ENCODE measurements at places on chromosomes 1 and 21.

DNA sequence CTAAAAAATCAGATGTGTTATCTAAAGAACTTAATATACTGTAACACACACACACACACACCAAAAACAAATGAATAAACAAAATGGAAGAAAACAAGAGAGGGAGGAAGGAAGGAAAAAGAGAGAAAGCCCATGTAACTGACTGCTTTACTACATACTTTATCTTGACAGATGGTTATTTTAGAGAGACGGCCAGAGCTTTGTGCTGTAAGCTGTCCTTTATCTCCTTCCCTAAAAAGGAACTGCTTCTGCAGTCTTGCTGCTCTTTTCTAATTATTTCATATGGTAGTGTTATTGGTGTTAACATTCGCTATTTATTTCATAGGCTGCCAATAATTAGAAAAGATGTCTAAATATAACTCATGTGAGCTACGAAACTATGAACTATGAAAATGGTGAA is 1384.6 kb downstream of the MRPL39 start:
- no peak for DNase-seq

DNA sequence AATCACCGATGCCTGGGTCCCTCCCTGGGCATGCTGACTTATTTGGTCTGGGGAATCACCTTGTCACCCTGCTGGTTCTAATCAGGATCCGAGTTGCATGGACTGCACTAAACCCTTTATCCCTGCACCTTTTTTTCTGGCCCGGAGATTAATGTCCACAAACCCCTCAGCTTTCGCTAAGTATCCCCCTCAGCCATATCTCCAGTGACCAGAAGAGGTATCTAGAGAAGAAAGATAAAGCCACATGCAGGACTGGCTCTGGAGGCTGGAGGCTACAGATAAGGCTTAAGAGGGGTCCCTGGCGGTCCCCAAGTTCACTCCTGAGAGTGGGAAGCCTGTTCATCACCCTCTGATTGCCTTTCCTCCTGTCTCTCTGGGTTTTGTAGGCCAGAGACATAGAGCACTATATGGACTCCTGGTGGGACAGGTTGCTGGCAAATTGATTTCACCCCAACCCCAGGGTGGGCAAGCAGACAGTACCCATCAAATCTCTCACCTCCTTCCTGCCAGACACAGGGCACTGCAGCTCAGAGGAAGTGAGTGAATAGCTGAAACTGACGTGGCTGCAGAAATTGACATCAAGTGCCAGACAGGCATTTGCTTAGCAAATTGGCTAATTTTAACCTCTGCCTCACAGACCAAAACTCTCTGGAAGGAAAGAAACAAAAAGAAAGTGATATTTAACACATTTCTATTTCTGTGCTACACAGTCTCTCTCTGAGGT is 38.8 kb downstream of the HMGB4 start:
- no peak for DNase-seq

DNA sequence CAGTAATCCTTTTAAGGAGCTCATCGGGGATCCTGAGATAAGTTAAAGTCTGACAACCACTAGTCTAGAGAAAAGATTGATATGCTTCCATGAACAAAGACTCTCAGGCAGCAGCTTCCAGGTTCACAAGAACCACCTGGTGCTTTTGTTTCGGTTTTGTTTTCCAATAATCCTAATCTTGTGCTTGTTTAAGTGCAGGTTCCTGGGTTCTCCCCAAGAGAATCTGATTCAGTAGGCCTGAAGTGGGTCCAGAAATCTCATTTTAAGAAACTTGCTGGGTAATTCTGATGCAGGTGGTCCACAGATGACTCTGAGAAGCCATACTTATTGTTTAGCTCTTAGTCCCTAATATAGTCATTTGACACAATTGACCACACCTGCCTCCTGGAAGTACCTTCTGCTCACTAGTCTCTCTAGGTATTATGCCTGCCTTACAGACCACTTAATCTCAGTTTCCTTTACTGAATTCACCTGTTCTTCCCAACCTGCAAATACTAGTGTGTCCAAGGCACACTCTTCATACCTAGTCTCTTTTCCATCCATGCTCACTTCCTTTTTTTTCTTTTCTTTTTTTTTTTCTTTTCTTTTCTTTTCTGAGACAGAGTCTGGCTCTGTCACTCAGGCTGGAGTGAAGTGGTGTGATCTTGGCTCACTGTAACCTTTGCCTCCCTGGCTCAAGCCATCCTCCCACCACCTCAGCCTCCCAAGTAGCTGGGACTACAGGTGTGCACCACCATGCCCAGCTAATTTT is 20.5 kb upstream of the FRRS1 start:
- no peak for DNase-seq

DNA sequence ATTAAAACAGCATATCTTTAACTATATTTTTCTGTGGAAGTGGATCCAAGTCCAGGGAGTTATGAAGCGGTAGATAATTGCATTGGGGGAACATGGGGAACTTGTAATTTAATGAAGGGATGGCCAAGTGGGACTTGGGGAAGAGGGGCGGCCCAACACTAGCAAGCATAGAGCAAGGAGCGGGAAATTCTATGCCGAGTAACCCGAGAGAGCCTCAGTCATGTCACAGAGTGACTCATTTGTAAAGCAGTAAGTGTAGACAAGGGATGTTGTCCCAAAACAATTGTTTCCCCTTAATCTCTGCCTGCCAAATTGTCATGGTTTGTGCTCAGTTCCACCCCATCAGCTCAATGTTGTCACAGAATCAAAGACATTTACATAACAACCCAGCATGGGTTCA is 620.1 kb downstream of the AJAP1 start:
- DNase-seq, result no peak

- no peak for DNase-seq
These were observed 49.5 kb upstream of the VANGL1 start for GRCh38 chr1:115592264-115592663.

- no peak for DNase-seq
These were observed 53.6 kb downstream of the RHBG start for GRCh38 chr1:156422602-156423091.

DNA sequence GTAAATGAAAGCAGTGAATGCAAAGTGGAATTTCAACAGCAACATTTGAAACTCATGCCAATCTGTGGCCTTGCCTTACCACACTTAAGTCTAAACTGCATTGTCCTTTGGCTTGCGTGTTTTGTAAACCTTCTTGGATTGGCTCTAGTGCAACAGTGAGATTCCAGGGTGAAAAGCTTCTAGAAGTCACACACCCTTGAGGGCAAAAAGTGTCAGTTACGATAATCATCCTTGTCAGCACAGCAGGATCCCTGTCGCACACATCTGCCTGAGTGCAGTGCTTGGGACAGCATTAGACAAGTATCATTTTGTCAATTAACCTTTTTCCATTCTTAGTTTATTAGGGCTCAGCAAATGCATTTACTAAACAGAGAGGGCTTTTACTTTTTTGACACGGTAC is 243.4 kb upstream of the PTBP2 start:
- DNase-seq, result no peak

DNA sequence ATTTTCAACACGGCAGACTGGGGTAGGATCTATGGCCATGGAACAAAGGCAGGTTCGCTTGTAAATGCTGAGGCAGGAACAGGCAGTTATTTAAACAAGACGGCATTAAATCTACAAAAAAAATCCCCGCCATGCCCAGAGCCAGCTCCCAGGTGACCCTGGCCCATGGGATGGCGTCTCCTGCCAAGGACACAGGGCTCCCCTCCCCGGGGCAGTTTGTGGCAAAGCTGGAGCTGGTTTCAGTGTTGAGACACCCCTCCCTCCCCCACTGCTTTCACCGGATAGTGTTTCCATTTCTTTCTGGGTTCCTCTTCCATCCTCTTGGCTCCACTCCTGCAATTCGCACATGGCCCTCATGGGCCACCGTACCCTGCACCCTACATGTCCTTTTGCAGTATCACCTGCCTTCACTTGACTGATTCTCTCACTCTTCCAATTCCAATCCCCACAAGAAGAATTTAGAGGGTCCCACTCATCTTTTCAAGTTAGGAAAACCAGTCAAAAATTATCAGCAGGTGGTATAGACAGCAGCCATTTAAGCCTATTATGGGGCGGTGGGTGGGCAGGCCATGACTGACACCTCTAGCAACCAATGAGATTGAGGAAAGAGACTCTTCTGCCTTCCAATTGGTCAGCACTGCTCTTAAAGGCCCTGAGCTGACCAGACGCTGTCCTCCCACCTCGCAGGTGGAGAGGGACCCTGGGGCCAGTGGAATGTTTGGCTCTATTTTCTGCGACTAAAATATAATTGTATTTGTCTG is 52.0 kb downstream of the OLIG1 start:
- DNase-seq, result no peak

DNA sequence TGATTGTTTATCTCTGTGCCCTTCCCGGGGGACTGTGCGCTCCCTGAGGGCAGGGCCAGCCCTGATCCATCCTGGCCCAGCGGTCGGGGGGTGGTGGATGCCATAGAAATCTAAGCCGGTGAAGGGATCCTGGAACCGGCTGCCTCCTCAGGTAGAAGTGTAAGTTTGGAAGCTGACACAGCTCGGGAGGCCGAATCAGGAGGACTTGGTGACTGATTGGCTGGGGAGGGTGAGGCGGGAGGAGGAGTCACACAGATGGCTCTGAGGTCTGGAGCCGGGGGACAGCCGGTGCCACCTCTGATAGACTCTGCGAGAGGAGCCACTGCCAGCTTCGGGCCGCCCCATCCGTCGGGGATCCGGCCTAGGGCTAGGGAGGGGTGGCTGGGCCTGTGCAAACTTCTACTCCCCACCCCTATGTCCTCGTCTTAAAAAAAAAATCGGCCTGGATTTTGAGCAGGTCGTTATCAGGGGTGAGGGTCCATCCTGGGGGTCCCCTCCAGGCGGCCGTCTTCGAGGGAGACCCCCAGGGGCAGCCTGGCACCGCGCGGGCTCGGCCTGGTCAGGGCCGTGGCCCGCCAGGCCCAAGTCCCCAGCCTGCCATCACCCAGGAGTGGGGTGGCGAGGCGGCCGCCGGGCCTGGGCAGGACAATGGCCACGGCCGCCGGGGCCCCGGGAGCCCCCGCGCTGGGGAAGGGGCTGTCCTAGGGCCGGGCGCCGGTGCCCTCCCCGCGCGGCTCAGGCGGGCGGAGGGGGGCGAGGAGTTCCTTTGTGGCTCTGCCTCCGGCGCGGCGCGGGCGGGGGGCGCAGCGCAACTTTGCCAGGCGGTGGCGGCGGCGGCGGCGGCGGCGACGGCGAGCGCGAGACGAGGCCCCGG is 708 bp upstream of the ZNF362 start:
- DNase-seq, result no peak

DNA sequence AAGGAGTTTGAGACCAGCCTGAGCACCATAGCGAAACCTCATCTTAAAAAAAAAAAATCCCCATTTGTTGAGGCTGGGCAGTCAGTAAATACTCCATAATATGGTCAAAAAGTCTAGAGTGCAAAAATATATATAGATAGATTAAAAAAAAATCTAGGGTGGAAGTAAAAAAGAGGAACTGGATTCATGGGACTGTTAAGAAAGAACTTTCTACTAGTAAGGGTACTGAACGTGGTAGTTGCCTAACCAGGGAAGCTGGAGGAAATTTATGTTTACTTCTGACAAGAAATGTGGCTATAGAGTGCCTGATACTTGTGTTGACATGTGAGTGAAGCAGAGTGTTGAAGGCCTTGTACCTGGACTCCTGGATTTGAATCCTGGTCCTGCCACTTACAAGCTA is 265.9 kb upstream of the FAM78B start:
- DNase-seq, result no peak

GRCh38 chr1:67429011-67429527 is 1.1 kb downstream of the SERBP1 start:
- DNase-seq, result no peak

DNA sequence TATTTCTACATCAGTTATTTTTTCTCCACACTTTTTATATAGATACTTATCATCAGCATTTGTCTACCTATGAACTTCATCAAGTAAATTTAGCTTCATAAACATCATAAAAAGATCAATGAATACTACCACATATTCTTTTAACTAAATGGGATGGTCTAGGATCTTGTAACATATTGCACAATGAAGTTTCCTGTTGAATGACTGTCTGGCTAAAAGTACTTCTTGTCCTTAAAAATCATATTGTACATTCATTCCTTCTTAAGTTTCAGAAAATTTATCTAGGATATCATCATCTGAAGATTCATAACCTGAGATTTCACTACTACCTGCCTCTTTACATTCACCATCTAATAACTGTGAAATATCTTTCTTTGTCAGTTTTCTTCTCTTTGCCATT is 69.0 kb downstream of the MAGI3 start:
- DNase-seq, result no peak

- DNase-seq, result no peak
These were observed 48.6 kb downstream of the PRKACB start for GRCh38 chr1:84192681-84193080.

- DNase-seq, result no peak
These were observed 8.9 kb downstream of the SIM2 start for GRCh38 chr21:36707763-36708285.

DNA sequence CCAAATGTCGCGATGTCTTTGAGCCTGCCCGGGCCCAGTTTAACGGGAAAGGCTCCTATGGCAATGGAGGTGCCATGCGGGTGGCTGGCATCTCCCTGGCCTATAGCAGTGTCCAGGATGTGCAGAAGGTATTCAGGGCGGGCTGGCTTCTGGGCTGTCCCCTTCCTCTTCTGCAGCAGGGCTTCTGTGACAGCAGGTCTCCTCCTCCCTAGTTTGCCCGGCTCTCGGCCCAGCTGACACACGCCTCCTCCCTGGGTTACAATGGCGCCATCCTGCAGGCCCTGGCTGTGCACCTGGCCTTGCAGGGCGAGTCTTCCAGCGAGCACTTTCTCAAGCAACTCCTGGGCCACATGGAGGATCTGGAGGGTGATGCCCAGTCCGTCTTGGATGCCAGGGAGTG is 3.0 kb downstream of the ADPRS start:
- DNase-seq, result no peak

- DNase-seq, result no peak
These were observed 7.3 kb downstream of the RGS16 start for GRCh38 chr1:182596934-182597333.

- DNase-seq, result no peak
These were observed 43.0 kb downstream of the LYST start for GRCh38 chr1:235823684-235824083.

DNA sequence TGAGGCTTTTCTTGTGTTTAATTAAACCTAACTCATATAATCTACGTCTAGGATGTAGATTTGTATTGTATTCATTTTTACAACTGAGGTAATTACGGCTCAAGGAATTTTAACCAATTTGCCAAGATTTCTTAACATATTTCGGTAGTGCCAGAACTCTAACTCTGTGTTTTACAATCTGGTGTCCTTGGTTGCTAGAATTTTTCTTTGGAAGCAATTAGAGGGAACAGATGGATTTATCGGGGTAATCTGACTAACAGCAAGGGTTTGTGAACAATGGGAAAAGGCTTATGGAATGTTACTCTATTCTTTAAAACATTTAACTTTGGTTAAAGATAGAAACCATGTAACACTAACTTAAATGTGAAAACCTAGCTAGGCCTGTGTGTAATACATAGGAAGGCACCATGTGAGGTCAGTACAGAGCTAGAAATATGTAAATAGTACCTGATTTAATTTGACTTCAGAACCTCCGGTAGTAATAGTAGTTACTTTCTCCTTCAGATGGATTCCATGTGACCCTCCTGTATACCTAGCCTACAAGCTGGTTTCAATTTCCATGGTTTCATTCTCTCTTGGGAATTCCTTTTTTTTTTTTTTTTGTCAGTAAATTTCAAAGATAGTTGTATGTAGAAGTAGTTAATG is 1.2 kb downstream of the MTF2 start:
- no peak for DNase-seq

- DNase-seq, result no peak
These were observed 76.5 kb downstream of the BCAR3 start for GRCh38 chr1:93605026-93605568.

GRCh38 chr1:47712596-47713299 is 274.9 kb downstream of the FOXD2 start:
- DNase-seq, result no peak

- DNase-seq, result no peak
These were observed 315.2 kb downstream of the RPS6KC1 start for GRCh38 chr1:213366141-213366831.

GRCh38 chr1:51241119-51241518 is 5.0 kb downstream of the RNF11 start:
- DNase-seq, result no peak
